ENCODE measurements at places on chromosomes 4 and X.

- DNase-seq: no peak
Observed at GRCh38 chrX:97882306-97882705, 998.6 kb downstream of the RPA4 start.

GRCh38 chr4:55574252-55574651 lies 17.8 kb downstream of the PDCL2 start:
- no peak for DNase-seq

- DNase-seq: no peak
Observed at GRCh38 chrX:35244796-35245508, 302.4 kb downstream of the FAM47B start.

GRCh38 chr4:136281307-136281706 lies 1251.0 kb downstream of the PCDH18 start:
- no peak for DNase-seq

GRCh38 chr4:24885342-24885741 lies 27.5 kb downstream of the CCDC149 start:
- no peak for DNase-seq

DNA sequence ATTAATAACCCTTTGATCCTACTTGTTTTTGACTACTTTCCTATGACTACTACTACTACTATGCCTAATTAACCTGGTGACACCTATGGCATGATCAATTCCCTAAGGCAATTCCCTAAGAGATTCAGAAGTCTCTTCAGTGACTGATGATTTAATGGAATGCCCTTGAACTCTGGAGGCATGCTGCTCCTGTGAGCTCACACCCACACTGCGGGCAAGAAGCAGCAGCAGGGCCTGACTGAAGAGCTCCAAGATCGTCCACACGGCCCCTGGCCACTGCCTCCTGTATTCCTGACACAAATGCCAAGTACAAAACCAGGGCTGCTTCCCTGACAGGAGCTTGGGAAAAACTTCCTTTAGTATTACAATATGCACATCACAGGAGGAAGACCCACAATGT lies 74.2 kb upstream of the STS start:
- DNase-seq: no peak

DNA sequence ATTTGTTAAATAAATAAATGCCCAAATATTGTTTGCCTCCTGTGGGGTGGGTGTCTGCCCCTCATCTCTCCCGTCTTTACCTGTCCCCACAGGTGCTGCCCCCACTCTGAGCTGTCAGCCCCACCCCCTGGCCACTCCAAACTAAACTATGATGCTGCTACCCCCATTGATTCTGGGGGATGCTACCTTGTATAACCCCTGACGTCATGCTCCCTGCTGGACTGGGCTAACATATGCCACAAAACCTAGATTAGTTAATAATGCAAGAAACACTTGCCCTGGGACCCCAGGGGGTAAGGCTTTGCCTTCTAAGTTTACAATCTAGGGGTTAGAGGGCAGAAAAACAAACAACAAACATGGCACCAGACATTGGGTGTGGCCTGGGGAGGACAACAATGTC lies 58.6 kb downstream of the MSX1 start:
- no peak for DNase-seq

DNA sequence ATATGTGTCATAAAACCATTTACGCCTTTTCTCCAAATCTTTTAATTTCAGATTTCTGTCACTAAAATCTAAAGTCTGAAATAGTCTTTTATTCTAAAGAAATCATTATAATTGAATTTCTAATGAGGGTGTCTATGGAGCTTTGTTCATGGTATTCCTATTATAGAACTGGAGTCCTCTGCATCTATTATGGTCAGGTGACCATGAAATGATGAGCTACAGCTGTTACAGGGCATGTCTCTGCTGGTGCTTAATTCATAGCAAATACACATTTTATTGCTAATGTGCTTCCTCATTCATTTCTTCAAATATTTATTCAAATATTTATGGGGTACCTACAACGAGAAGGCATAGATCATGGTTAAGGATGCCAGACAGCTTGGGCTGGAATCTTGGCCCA lies 126.1 kb downstream of the NAA11 start:
- no peak for DNase-seq

GRCh38 chr4:184395451-184395917 lies 78.9 kb downstream of the IRF2 start:
- DNase-seq: no peak

DNA sequence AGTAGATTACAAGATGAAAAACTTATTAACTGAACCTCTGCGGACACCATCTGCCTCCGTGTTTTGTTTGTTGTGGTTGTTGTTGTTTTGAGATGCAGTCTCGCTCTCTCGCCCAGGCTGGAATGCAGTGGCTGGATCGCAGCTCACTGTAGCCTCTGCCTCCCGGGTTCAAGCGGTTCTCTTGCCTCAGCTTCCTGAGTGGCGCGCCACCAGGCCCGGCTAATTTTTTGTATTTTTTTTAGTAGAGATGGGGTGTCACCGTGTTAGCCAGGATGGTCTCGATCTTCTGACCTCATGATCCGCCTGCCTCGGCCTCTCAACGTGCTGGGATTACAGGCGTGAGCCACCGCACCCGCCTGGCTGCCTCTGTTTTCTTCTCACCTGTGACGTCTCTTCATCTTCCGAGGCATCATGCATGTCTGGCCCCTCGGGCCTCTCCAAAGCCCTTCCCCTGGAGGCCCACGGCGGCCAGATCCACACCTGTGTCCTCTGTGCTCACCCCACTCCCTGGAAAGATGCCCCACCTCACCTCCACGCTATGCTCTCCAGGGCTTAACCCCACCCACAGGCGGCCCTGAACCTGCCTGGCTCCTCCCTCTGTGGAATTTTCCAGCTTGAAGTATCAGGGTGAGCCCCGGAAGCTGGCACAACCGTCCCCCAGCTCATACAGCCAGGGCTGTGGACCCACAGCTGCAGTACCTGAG lies 77.0 kb upstream of the MXD4 start:
- DNase-seq: no peak

DNA sequence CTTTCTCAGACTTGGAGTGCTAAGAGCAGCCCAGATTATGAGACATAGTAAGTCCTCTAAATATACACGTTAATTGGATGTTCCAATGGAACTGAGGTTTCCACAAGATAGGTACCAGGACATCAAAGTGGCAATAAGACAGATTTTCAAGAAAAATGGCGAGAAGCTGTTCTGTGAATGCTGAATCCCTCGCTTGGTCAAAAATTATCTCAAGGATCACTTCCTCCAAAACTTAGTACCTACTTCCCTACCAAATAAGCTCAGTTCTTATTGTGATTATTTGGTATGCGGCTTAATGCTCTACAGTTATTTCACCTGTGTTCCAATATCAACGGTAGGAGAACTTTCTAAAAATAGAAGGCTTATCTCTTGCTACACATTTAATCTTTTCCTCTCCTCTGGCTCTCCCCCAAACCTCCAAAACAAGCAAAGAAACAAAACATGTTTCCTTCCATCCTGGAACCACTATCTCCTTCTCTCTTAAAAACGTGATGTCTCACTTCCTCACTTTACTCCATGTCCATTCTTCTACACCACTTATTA lies 14.7 kb downstream of the PDGFC start:
- DNase-seq: no peak

GRCh38 chr4:120921456-120922380 lies 808 bp downstream of the PRDM5 start:
- peak; percentile 37 for DNase-seq

GRCh38 chr4:188409851-188410250 lies 270.6 kb downstream of the TRIML1 start:
- DNase-seq: no peak

DNA sequence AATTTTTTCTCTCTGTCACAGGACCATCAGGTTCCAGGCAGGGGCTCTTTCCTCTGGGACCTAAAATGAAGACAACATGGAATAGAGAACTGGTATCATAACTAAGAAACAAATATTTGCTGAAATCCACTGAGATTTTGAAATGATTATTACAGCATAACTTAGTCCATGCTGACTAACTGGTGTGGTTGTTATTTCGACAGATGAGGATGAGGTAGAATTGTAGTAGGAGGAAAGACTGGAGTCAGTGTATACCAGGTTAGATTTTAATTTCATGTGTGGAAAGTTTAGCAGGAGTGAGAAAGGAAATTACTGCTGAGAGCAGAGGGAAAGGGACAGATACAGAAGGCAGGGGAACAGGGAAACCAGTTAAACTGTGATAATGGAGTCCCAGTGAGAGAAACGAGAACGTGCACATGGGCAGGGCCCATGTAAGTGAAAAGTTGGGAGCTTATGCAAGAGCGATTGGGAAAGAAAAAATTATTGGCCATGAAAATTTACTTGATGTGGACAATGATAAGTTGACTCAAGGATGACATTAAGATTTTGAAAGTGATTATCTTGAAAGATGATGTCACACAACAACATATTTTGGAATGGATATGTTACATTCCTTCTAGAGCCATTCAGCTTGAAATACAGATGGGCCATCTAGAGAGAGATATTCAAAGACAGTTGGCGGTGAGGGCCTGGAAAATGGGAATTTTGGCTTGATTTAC lies 98.7 kb upstream of the DDIT4L start:
- no peak for DNase-seq

DNA sequence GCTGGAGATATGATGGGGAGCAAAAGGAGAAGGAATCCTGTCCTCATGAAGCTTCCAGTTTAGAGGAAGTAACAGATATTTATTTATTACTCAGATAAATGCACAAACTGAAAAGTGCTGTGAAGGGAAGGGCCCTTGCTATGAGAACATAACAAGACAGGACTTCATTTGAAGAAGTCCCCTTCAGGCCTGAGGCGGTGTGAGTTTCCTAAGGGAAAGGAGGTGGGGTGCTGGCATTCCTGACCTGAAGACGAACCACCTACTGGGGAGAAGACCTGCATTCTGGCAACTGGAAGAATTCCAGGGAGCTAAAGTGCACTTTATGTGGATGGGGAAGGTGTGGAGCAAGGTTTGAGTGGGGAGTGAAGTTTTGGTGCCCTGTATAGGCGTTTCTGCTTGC lies 15.9 kb upstream of the SPARCL1 start:
- DNase-seq: no peak

DNA sequence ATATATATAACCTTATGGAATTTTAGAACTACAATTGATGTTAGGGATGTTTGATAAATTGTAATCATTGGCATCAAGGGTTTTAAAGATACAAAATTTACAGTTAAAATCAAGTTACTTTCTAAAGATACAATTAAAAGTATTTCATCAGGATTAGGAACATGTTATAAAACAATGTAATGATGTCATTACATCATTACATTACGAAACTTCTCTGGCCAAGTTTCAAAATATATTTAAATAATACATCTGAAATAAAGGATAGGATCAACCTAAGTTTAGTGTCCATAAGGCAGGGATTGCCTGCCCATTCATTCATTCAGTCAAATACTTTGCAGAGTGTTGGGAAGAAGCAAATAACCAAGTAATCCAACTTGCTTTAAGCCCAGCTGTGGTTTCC lies 75.1 kb downstream of the TENM3 start:
- DNase-seq: no peak

- peak; percentile 10 for DNase-seq
Observed at GRCh38 chrX:55057675-55058249, 17.1 kb upstream of the PAGE2B start.

DNA sequence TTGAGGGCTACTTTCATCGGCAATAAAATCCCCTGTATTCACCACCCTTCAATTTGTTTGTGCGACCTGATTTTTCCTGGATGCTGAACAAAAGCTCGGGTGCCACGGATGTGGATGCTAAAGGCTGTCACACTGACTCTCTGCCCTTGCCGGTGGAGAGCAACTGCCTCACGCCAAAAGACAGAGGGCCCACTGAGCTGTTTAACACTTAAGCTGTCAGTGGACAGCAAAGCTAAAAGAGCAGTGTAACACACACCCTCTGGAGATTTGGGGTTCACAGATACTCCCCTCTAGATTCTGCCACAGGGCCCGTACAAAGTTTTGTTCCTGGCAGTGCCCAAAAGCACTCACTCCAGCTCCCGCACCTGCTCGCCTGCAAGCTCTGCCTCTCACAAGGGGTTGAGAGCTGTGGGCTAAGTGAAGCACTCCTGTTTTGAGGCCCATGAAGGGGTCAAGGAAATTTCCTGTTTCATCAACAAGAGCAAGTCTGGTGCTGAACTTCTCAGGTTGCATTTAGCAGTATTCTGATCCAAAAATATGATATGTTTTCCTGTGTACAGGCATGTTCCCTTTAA lies 1571.9 kb downstream of the ADGRL3 start:
- no peak for DNase-seq

- DNase-seq: peak; percentile 14
Observed at GRCh38 chr4:124459941-124460310, 252.6 kb downstream of the ANKRD50 start.

DNA sequence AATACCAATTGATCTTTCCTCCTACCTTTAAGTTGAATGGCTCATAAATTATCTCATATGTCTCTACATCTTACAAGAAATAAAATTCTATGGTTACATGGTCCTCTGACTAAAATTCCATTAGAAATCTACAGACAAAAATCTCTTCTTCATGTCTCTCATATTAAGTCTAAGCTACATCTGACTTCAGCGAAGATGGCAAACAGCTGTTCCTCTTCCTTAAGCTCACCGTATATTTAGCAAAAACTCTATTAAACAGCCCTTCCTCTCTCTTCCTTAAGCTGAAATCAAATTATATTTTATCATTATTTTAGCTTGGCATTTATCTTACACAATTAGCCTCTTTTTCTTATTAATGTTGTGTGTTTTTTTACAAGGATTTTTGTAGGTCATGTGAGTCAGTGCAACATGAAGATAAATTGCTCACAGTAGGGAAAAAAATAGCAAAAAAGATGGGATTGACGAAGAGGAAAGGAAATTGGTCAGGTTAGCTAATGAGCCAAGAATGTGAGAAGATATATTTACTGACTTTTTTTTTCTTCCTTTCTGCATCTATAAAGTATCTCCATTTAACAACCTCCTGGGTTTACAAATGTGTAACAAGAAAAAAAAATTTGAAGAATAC lies 2412.8 kb downstream of the ARAP2 start:
- DNase-seq: no peak

GRCh38 chr4:48268956-48269860 lies at the start of gene TEC:
TEC (minus strand) TSS chr4:48269838; CDS start chr4:48228614, 41,224 bp downstream.
- DNase-seq: no peak

- DNase-seq: no peak
Observed at GRCh38 chr4:183758758-183759447, 99.8 kb downstream of the TRAPPC11 start.

GRCh38 chrX:135432881-135433521 lies 11.3 kb downstream of the SMIM10L2A start:
- DNase-seq: no peak

DNA sequence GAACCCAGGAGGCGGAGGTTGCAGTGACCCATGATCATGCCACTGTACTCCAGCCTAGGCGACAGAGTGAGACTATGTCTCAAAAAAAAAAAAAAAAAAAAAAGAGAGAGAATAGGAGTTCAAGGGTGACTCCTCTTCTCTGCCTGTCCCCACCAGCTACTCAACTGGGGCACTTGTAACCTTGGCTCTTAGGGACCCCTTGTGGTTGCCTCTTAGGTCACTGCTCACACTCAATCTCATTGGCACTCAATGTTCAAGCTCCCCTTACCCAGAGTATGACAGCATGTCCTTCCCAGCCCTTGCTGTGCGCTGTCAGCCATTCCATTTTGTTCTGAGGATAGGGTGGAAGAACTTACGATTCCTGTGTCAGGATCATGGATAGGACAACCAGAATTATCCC lies 82.4 kb upstream of the BEND4 start:
- no peak for DNase-seq

All from fibroblast of the conjunctiva (primary cell).